ENCODE measurements at places on chromosomes 13 and 19.

- no peak for DNase-seq
Measured at GRCh38 chr19:32642771-32643170, 32.2 kb downstream of the ANKRD27 start.

DNA sequence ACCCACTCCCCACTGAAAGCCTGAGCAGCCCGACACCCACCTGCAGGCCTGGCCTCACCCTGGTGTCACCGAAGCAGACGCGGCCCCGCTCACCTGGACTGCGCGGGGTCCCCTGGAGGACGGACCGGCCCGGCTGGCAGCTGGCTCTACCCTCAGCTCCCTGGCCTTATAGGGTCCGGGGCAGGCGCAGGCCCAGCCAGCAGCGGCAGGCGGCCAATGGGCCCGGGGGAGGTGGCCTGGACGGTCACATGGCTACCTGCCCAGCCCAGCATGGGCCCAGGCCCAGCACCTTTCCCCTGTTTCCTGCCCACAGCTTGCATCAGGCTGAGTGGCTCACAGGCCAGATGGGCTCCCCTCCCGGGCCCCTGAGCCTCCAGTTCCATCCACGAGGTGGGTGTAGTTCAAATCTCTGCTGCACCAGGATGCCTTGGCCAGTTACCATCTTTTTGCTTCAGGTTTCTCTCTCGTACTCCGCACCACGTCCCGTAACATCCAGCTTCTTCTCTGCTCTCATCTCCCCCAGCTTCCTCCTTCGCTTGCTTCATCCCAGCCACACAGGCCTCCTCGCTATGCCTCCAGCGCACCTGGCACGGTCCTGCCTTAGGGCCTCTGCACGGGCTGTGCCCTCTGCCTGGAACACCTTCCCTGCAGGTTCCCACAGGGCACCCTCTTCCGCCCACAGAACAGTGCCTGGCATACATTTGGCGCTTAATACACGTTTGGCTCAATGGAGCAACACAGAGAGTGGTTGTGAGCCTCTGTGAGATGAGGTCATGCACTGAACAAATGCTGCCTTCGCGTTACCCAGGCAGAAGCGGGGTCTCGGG lies at the start of gene PLIN4:
PLIN4 (minus strand) TSS at position 142 of the 827 bp plus-strand sequence. CDS start 214 bp downstream, outside the sequence.
- no peak for DNase-seq

DNA sequence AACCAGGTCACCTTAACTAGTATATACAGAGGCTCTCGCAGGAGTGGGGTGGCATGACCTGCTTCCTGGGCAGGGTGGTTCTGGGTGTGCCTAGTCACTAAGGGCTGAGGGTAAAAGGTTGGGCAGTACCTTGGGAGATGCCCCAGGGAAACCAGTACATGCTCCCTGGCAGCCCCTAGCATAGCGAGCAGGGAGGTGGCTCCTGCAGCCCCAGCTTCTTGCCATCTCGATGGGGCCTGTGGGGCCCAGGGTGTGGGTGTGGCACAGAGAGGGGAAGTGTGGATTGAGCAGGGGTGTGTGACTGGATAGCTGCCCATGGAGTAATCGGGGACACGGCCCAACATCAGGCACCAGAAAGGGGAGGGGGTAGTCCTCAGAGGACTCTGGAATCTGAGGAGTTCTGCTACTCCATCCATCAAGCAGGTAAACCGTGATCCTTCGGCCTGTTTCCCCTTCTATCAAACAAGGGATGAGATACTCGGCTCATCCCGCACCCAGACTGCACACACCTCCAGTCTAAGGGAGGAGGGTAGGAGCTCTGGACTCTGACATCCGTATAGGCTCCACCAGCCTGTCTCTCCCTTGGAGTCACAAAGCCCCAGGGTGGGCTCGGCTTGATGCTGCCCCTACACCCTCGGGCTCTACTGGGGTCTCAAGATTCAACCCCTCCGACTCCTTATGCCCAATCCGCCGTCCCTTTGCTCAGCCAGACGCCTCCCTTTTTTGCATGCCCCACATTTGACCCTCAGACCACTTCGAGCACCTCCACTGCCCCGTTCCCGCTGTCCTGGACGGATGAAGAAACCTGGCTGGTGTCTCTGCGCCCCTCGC lies 1.1 kb downstream of the ZBTB45 start:
- DNase-seq: no peak

- no peak for DNase-seq
Measured at GRCh38 chr13:80215368-80215767, 125.6 kb downstream of the SPRY2 start.

DNA sequence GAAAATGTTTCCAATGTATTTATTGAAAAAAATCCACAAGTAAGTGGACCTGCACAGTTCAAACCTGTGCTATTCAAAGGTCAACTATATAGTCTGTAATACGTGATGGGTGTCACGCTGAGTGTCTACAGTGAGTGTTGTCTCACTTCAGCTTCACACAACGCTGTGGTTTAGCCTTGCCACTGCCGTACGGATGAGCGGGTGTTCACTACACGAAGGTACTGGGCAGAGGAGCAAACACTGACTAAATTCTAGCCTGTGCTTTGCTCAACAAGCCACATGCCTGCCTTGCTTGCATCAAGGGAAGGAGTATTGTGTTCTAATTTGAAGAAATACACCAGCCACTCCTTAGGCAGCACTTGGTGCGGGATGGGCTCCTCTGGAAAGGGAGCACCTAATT lies 3.4 kb upstream of the FFAR3 start:
- no peak for DNase-seq

DNA sequence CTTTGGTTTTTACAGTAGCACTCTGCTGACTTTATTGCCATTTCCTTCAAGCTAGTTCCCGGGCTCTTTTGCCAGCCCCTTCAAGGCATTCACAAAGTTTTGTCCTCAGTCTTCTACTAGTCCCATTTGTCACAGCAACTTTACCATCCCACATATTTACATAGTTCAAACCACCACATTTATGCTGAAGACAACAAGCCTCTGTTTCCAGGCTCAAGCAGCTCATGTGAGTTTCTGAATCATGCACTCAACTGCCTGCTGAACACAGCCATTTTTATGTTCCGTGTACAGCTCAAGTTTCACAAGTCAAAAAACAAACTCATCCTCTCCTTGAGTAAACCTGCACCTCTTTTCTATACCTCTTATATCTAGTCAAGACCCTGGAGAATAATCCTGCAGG lies 977.0 kb upstream of the SLC10A2 start:
- DNase-seq: no peak

GRCh38 chr19:45814851-45815480 lies at the start of gene RSPH6A:
Gene RSPH6A, minus strand, starts transcription at chr19:45815308. Its CDS starts 132 bp downstream, at chr19:45815176.
- DNase-seq: no peak

DNA sequence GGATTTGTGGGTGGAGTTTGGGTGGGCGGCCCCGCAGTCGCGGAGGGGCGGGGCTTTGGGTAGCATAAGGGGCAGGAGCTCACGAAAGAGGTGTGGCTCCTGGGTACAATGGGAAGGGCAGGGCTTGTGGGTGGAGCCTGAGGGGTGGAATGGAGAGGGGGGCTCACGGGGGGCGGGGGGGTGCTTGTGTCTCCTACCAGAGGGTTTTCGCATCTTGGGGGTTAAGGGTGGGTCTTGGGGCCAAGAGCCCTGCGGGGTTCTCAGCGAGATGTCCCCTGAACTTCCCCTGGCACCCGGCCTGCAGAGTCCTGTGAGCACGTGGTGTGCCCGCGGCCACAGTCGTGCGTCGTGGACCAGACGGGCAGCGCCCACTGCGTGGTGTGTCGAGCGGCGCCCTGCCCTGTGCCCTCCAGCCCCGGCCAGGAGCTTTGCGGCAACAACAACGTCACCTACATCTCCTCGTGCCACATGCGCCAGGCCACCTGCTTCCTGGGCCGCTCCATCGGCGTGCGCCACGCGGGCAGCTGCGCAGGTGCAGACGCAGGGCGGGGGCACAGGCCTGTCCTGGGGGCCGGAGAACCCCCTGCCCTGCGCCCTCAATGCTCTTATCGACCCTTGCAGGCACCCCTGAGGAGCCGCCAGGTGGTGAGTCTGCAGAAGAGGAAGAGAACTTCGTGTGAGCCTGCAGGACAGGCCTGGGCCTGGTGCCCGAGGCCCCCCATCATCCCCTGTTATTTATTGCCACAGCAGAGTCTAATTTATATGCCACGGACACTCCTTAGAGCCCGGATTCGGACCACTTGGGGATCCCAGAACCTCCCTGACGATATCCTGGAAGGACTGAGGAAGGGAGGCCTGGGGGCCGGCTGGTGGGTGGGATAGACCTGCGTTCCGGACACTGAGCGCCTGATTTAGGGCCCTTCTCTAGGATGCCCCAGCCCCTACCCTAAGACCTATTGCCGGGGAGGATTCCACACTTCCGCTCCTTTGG lies 5.1 kb downstream of the FSTL3 start:
- DNase-seq: peak; percentile 34

DNA sequence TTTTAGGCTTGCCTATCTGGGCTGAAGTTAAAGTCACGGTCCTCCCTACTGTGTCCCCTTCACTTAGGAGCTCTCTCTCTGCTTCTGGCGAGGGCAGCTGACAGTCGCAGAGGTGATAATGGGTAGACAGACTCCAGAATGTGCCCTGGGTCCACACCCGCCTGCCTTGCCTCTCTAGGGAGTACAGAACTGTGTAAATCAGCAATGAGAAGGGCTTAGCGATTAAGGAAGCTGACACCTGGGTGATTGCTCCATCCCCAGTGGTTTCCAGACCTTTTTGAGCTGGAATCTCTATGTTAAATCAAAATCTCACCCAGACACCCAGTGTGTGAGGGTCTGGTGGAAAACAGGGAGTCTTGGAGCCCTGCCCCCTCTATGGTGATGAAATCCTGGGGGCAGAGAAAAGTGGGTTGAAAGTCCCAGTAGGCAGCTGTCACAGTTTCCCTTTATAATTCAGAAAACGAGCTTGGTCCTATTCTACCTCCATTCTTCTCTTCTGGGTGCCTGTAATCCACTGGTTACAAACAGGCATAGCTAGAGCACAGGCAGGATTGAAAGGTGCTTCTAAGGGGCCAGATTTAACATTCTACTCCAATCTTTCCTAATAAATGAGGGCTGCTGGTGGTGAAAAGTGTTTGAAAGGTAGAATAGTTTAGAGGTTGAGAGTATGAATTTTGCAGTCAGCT lies 46.9 kb downstream of the OLFM4 start:
- DNase-seq: no peak

Data from NCI-H774 (cell line).